Right atrium auricular region (tissue), 2 donors: ENCODE measurements at places on chromosomes 11 and 22.
A peak's percentile ranks its signal among the peaks of the same experiment; 100 is the strongest.

DNA sequence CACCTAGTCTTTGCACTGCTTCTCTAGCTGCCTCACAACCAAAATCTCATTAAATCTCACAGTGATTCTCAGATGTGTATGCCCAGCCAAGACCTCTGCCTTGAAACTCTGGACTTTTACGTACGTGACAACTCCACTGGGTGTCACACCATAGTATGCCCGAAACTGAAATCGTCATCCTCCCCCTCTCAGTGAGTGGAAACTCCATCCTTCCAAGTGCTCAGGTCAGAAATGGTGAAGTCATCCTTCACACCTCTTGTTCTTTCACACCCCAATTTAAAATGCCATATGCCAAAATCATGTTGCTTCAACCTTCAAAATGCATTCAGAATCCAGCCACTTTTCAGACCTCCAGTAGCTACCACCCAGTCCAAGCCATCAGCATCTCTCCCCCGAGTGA is 42.5 kb downstream of the SFI1 start:
- no peak for DNase-seq

- DNase-seq, result no peak
Measured at GRCh38 chr11:41461057-41461681, 1.7 kb upstream of the LRRC4C start.

DNA sequence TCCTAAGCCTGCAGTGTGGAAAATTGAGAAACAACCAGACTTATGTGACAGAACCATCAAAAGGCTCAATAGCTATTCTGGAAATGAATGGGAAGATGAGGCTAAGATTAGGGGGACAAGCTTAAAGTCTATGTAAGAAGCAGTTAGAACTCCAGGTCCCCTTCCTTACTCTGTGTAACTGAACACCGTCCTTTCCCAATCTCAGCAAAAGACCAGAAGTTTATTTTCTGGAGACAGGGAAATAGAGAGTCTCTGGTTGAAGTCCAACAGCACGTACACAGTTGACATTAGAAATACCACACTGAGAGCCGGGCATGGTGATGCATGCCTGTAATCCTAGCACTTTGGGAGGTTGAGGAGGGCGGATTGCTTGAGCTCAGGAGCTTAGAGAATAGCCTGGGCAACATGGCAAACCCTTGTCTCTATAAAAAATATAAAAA is 93.9 kb downstream of the CD44 start:
- DNase-seq, result no peak

DNA sequence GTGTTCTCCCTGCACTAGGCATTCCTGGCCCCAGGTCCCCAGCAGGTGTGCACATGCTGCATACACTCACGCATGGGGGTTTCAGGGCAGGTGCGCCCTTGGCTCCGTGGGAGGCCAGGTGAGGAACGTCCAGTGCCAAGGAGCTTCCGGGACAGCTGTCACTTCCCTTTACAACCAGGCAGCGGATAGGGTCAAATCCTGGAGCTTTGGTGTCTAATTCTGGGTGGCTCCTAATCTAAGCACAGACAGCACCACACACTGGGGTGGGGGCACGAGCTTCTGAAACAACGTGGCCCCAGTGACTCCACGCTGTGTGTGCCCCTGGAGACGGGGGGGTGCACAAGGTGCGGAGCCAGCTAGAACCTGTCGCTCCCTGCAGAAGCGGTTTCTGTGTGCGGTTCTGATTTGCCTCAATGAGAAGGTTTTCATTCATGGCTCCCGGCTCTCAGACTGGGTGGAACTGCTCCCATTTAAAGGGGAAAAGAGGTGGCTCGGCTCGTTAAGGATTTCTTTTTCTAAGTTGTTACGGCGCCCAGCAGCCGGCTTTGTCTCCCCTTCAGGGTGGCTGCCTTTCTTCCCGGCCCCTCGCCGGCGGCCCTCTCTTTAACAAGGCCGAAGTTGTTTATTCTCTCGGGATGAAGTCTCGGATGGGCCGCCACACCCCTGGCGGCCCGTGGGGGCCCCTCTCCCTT is 5.0 kb downstream of the CCND1 start:
- DNase-seq, result no peak

DNA sequence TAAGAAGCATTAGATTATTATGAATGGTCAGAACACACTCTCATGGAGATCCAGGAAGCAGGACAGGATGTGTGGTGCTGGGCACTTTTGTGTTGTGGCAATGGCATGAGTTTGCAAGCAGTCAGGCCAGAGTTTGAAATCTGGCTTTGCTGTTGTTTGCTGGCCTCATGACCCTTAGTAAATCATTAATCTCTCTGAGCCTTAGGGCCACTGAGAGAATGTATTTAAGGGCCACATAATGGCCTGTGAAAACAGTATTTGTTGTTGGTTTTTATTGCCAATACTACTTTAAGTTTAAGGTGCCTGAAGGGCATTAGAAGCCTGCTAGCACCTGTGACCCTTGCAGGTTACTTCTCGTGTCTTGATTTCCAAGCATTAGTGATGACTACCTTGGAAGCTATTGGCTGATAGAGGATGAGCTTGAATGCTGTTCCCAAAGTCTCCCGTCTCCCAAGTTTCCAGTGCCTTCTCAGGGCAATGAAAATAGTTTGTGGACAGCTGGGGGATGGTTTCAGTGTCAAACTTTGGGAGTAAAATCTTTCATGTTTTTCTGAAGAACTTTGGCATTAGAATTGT is 24.6 kb downstream of the STIM1 start:
- DNase-seq, result no peak

GRCh38 chr22:27919222-27919941 is at the start of gene PITPNB:
Gene PITPNB (minus strand): TSS chr22:27919256. CDS start chr22:27919191, 65 bp downstream.
- DNase-seq, result peak; percentile 96

DNA sequence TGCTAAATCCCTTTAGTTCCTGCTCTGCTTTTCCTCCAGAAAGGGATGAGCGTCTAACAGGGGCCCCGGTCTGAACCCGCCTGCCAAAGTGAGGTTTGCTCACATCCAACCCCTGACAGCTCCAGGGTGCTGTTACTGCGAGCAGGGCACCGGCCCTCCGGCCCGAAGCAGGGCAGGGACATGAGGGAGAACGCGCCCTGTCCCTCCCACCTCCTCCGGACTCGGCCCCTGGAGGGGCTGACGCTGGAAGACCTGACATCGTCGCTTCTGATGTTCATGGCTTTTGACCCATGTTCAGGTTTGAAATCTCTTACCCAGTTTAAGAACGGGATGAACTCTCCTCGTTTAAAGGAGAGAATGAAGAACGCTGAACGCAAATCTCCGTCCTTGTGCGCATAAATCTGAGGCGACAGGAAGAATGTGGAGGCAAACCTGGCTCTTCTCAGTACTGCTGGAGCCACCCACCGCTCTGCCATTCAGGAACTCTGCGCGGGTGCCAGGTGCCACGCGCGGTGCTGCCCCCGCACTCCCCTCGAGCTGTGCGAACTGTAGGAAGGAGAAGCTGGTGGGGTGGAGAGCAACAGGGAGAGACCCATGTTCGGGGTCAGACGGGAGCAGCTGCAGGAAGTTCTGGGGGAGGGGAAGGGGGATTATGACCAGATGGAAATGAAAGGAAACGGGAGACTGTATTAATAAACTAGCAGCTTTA is 826 bp upstream of the EEF1G start:
- DNase-seq, result no peak

- DNase-seq, result no peak
Measured at GRCh38 chr11:28542561-28542960, 434.4 kb downstream of the METTL15 start.

DNA sequence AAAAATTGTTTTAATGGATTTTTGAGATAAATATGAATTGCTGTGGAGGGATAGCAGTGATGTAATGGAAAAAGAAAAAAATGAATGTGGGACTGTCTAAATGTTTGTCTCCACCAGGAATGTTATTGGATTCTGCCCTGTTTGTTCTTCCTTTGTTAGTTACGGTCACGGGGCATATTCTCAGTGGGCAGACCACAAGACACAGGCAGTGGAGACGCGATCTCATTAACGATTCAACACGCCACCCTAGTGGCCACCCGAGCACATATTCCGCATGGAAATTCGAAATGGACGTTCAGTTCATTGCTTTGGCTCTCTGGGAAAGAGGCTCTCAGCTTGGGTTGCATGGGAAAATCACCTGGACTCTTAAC is 151.8 kb upstream of the TTC12 start:
- DNase-seq, result peak; percentile 80

GRCh38 chr11:84882056-84882455 is 745.1 kb downstream of the DLG2 start:
- DNase-seq, result no peak

DNA sequence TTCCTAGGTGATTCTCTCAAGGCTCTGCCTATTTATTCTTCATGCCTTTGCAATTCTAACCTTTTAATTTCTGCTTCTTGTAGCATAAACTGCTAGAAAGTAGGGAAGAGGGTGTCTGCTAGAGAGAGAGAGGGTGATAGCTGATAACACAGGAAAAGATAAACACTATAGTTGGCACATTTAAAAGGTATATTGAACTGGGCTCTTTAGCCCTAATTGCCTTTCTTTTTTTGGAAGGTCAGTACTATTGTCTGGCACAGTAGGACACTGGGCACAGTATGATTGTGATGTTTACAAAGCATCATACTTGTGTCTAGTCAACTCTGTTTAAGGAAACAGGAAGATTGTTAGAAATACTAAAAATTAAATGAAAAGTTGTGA is 33.3 kb downstream of the TEAD1 start:
- no peak for DNase-seq

GRCh38 chr11:114553642-114554041 is 6.0 kb downstream of the NXPE1 start:
- DNase-seq, result no peak

- no peak for DNase-seq
Measured at GRCh38 chr22:33866511-33866910, 53.8 kb downstream of the LARGE1 start.

- no peak for DNase-seq
Measured at GRCh38 chr11:23976841-23977271, 520.0 kb upstream of the LUZP2 start.

GRCh38 chr11:17640493-17641164 is 78.7 kb upstream of the MYOD1 start:
- no peak for DNase-seq

DNA sequence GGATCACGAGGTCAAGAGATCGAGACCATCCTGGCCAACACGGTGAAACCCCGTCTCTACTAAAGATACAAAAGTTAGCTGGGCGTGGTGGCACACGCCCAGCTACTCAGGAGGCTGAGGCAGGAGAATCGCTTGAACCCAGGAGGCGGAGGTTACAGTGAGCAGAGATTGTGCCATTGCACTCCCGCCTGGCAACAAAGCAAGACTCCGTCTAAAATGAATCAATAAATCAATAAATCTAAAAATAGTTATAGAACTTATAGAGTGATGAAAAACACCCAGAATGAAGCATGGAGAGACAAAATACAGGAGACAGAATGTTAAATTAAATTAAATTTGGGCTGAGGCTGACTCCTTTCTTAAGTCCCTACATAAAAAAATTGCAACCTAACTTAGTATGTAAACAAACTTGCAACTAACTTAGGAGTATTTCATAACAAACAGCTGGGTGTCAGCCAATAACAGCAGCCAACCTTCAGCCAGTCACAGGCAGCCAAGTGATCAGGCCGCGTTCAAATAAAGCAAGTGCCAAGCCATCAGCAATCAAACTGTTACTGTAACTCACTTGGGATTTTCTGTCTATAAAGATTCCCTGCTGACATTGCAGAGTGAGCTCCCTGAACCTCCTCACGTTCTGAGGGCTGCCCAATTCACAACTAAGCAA is 7.3 kb upstream of the TP53AIP1 start:
- no peak for DNase-seq

- DNase-seq, result peak; percentile 50
Measured at GRCh38 chr22:48975316-48975741, 852.3 kb downstream of the BRD1 start.

DNA sequence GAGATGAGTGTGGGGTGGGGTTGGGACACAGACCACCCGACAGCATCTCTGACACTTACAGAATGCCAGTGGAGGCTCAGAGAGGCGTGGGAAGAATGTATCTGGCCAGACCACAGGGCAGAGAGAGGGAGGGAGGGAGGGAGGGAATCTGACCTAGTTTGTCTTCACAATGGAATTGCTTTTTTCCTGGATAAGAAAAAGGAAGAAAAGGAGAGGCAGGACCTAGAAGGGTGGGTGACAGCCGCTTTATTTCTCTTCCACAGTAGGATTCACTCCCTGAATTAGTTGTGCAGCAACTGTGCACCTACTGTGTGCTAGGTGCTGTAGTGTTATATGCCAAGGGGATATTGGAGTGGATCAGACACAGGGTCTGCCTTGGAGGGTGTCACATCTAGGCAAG is 3.7 kb downstream of the KCNK4 start:
- no peak for DNase-seq

- no peak for DNase-seq
Measured at GRCh38 chr11:103079833-103080232, 12.1 kb downstream of the DCUN1D5 start.

DNA sequence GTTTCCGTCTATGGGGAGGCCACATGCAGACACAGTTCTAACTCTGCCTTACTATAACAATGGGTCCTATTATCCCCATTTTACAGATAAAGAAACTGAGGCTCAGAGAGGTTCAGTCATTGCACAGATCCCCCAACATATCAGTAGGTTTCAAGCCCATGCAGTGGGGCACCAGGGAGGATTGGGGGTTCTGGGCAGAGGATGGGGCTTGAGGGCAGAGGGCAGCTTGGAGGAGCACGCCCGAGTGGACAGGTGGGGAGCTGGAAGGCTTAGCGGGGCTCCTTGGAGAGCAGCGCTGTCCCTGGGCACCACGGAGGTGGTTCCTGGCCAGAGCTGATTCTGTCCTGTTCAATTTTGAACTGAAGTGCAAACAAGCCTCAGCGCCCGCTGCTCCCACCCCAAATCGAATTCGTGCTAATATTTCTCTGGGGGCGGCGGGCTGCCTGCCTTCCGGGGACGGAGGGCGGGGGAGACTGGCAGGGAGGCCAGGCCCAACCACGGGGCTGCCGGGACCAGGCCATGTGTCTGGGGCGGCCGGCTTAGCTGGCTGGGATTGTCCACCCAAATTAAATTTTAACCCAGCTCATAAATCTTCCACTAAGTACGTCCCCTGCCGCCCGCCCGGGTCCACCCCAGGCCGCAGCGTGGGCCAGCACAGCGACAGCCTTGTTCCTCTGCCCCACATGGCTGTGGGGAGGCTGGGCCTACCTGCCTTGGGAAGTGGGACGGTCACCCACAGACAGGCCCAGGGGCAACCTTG is 49.4 kb downstream of the FLRT1 start:
- no peak for DNase-seq

DNA sequence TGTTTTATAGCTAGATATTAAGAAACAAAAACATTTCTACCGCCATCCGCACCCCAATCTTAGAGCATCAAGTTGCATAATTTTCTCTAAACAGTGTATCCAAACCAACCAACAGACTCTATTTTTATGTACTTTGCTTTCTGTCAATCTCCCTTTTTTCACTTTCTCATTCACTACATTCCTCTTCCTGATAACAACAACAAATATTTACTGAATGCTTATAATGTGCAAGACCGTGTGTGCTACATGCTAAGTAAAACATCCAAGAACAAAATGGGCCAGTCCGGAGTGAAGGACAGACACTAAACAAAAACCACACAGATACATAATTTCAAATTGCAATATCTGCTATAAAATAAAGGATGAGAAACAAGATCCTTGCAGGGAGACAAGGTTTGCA is 38.6 kb upstream of the SOX6 start:
- no peak for DNase-seq

GRCh38 chr11:102719620-102720277 is 5.0 kb downstream of the MMP8 start:
- no peak for DNase-seq
